ENCODE measurements at places on chromosomes 5 and 9.

GRCh38 chr5:175597718-175598117, 60.2 kb upstream of the HRH2 start:
- DNase-seq = no peak

- DNase-seq = no peak
Measured at GRCh38 chr9:98784831-98785806, 11.2 kb downstream of the ANKS6 start.

DNA sequence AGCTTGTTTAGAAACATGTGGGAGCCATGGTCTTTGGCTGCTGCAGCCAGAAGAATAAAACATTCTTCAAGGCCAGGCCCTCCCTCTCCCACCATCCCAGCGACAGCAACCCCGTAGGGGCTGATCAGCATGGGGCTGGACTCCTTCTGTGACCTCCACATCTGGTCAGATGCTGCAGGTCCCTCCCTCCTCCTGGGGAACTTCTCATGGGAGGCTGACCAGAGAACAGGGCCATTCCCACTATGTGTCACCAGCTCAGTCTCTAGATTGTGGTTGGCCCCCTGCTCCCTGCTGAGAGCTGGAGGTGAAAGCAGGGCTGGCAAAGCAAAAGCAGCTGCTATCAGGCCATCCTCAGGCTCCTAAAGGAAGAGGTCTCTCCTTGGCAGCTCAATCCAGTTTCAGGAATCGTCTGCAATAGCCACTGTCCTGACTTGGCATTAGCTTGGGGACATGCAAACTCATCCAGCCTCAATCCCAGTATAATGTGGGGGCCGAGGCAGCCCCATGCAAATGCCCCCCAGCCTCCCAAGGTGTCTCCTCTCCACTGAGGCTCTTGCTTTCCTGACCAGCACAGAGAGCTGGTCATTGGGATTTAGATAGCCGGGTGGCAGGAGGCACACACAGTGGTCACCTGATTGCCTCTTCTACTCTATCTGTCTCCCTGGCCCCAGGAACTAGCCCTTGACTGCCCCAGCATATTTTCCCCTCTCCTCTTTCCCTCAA, 81.5 kb downstream of the NRG2 start:
- DNase-seq = peak; percentile 10

GRCh38 chr9:5582835-5583195, 46.1 kb upstream of the RIC1 start:
- DNase-seq = peak; percentile 81

DNA sequence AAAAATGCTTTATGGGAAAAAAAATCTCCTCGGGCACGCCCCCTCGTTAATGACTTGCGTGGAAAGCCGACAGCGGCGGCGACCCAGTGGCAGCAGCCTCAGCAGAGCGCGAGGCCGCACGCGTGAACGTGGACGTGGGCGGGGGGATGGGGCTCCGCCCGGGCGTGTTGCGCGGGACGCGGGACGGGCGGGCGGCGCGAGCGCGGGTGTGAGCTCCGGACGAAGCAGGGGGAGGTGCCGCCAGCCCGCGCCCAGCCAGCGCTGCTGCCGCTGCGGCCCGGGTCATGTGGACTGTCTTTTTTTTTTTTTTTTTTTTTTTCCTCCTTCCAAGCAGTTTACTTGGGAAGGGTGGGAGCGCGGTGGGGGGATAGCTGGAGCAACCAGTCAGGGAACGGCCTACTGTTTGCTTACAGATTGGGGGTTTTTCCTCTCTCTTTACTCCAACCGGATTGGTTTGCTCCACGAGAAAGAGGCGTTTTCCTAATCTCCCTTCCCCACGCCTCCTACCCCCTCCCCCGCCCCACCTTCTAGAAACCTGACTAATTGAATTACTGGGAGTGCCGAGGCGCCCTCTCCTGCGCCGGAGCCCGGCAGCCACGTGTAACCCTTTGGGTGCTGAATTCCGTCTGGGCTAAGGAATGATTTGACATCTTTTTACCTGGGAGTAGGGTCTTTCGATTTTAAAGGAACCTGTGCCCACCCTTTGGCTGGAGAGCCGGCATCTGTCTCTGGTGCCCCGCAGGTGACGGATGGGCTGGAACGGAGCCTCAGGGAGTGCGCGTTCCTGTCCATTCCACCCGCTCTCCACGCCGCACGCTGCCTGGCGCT, 1.7 kb upstream of the EFNA5 start:
- DNase-seq = peak; percentile 96

- DNase-seq = no peak
Measured at GRCh38 chr5:133246376-133247150, 194.8 kb downstream of the HSPA4 start.

DNA sequence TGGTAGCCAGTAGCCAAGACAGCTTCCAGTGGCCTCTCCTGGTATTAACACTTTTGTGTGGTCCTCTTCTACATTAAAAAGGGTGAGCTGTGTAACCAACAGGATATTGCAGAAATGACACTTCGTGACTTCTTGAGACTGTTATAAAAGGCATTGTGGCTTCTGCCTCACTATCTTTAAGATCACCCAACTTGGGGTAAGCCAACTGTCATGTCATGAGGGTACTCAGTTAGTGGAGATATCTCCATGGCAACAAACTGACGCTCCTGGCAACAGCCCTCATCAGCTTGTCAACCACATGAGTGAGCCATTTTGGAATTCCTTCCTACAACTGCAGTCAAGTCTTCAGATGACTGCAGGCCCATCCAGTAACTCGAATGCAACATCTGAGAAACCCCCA, 121.7 kb downstream of the DEPDC1B start:
- no peak for DNase-seq

DNA sequence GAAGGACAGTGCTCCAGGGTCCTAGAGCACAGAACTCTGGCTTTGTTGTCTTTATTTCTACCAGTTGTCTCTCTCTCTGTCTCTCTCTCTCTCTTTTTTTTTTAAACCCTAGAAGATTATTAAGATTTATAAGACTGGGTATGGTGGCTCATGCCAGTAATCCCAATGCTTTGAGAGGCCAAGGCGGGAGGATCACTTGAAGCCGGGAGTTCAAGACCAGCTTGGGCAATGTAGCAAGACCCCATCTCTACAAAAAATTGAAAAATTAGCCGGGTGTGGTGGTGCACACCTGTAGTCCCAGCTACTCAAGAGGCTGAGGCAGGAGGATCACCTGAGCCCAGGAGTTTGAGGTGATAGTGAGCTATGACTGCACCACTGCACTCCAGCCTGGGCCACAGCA, 65.0 kb upstream of the ABL1 start:
- DNase-seq = no peak

DNA sequence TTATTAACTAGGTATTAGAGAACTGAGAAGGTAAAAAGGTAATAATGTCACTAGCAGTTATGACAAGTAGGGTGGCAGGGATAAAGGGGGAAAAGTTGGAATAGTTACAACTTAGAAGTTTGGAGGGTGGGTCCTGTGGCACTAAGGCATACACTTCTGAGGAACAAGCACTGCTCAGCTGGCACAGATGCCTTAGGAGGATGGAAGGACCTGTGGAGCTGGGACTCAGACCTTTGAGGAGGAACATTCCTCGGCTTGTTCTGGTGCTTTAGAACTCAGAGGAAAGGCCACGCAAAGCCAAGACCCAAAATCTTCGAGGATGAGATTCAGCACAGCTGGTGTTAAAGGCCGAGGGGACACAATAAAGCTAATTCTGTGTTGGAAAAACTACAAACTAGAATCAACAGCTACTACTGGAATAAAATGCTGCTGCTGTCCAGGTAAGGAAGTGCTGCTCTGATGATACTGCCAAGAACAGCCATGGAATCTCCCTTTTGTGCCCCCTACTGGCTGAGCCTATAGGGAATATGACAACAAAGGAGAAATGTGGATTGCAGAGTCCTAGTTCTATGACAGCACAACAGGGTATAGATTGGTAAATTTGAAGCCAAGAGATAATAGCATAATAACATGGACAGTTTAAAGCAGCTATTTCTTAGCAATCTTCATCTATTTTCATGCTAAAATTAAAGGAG, 126.7 kb downstream of the SLC25A46 start:
- peak; percentile 28 for DNase-seq

DNA sequence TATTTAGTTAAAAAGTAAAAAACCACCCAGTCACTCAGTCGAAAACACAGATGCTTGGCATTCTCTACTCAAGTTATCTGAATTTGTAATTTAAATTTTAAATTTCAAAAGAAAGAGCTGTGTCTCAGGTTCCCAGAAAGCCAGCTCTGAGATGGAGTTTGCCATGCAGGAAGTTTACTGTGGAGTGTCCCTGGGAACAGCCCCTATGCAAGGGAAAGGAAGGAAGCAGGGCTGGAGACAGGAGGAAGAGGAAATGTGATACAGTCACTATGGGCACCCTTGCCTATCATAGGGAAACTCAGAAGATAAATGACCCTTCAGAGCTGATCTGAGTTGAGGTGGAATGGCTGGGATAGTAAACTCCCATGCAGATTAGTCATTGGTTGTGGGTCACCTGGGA, 408.8 kb upstream of the ACTBL2 start:
- no peak for DNase-seq

- DNase-seq = no peak
Measured at GRCh38 chr9:113646946-113647914, 183.7 kb downstream of the RGS3 start.

GRCh38 chr9:134356496-134357470, 30.5 kb downstream of the RXRA start:
- no peak for DNase-seq

All from foreskin fibroblast (primary cell).